ENCODE measurements at places on chromosomes 5 and 9.

GRCh38 chr5:82850393-82850792, 226.8 kb downstream of the TMEM167A start:
- DNase-seq, result no peak

GRCh38 chr9:79667120-79667519, 95.4 kb downstream of the TLE4 start:
- DNase-seq, result no peak

DNA sequence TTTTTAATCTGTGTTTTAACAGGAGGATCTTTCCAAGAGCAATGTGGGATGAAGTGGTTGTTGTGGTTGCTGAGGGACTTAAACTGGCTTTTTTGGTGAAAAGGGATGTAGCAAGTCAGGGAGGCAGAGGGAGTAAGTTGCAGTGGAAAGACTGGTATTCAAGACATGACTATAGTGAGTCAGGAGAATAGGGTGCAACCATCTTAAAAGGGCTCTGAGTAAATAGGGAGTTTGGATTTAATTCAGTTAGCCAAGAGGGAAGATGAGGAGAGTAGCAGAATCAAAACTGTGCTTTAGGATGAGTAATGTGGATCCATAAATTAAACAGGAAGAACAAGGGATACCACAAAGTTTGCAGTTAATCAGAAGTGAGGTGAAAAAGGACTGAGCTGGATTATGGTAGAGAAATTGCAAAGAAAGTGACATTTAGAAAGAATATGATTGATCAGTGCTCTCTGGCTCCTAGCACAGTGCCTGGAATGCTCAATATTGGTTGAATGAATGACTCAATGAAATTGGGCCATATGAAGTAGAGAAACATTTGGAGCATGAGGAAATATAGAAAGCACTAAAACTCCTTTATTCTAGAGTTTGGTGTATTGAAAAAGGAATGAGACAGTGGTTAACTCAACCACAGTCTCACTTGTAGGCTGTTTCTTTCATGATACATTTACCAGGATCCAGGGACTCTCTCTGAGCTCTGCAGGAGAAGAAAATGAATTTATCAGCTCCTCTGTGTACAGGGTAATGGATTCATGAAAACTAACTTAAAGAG, 5.1 kb downstream of the POLR3G start:
- no peak for DNase-seq

DNA sequence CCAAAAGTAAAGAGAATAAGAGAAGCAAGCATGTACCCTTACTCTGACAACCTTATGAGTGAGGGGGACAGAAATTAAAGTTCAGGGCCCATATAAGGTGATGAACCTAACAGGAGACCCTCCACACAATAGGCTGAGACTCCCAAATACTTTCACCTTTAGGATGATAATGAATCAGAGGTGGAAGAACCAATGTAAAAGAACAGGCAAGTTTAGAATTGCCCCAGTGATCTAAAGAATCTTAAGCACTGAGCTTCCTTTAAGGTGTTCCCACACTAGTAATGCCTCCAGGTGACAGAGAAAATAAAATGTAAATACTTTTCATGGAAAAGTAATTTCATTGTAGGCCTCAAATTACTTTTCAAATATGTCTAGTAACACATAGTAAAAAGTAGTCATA, 8.2 kb upstream of the FAM151B start:
- no peak for DNase-seq

- no peak for DNase-seq
Observed at GRCh38 chr5:34734326-34734725, 78.2 kb downstream of the RAI14 start.
